ENCODE measurements at places on chromosomes 2 and 18.

- no peak for DNase-seq
Observed at GRCh38 chr18:7904529-7904928, 337.4 kb downstream of the PTPRM start.

GRCh38 chr2:85548608-85548900 is 9.6 kb downstream of the MAT2A start:
- DNase-seq = no peak

DNA sequence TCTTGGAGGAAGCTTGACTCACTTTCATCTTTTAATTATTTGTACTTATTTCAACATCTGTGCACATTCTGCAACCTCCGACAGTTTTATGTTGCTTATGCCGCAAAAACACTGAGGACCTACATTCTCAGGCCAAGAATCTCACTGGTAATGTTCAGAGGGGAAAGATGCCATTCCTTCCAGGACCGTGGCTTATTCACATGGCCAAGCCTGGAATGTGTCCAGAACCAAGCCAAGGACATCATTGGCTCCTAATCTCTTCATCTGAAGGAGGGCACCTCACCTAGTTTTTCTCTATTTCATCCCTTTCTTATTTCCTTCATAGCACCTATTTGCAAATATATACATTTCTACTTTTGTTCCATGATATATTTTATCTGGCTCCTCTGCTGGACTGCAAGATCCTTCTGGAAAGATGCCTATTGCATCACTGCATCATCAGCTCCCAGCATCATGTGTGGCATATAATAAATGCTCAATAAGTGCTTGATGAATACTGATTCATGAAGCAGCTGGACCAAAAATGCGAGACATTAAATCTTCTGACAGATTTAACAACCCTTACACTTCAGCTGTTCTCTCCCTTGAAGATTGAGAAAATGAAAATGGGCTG is 377.1 kb downstream of the TNS1 start:
- no peak for DNase-seq

DNA sequence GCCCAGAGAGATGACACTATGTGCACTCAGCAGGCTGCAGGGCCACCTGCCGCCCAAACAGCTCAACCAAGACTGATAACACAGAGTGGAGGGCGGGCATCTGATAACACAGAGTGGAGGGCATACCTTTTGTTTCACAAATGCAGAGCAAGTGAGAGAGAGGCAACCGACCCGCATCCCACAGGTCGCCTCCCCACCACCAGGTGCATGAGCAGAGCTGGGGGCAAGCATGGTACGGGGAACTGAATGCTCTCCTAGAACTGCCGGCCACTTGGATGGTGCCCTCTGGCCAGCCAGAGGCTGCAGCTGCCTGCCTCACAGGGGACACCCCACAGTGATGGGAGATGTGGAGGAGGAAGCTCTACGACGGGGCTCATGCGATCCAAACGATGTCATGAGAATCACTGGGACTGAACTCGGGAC is 49.5 kb downstream of the ANO7 start:
- no peak for DNase-seq

GRCh38 chr2:96202152-96202854 is 6.3 kb downstream of the STARD7 start:
- no peak for DNase-seq

All from C1 segment of cervical spinal cord (tissue), 14 donors.